ENCODE measurements at places on chromosomes 7 and 10.
A peak's percentile ranks its signal among the peaks of the same experiment; 100 is the strongest.

DNA sequence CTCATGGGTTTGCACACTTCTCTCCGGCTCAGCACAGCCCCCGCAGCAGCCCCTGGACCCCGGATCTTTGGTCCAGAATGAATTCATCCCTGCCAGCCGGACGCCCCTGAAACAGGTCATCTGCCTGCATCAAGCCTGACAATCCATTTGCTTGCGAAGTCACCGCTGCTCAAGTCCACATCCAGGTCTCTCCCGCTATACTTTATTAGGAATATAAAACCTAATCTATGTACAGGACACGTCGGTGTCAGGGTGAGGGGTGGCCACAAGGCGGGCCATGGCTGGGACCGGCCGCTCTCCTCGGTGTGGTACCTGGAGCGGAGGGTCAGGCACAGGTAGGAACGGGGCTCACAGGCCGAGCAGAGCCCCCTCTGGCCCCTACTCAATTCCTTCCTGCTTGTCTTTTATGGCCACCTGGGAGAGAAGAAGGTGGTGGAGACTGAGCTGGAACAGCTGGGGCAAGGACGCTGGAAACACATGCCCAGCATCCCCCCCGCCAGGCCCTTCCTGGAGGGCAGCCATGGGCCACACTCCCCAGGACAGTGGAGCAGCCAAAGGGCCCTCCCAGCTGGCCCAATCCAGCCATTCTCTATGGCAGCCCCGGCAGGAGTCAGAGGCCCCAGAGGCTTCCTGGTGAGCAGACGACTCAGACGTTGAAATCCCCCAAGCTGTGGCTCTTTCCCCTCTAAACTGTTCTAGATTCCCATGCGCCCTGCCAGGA, 5.3 kb downstream of the POLR2J start:
- no peak for DNase-seq

- no peak for DNase-seq
These were observed 133.1 kb upstream of the EEPD1 start for GRCh38 chr7:36019980-36020379.

- no peak for DNase-seq
These were observed 162.3 kb downstream of the ZMYND11 start for GRCh38 chr10:297567-297966.

DNA sequence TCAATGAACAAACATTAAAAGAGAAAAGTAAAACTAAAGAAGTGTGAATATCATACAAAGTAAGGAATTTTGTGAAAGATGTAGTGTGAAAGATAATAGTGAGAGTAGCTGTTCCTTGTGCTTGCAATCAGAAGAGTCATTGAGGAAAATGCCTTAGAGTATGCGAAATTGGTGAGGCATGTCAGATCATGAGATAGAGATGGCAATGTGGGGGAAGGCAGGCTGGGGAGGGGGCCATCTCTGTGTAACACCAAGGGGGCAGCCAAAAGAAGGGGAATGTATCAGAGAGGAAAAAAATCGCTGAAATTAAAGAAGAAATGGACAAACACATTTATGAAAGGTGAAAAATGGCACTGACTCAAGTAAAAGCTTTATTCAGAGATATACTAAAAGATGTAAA, 19.6 kb upstream of the PRKAR2B start:
- DNase-seq: no peak

GRCh38 chr10:32148864-32149251, 92.6 kb upstream of the KIF5B start:
- DNase-seq: no peak

GRCh38 chr7:5701085-5701914, 80.2 kb downstream of the RNF216 start:
- peak; percentile 38 for DNase-seq

- no peak for DNase-seq
These were observed 15.3 kb upstream of the AKR1C1 start for GRCh38 chr10:4947635-4948596.

DNA sequence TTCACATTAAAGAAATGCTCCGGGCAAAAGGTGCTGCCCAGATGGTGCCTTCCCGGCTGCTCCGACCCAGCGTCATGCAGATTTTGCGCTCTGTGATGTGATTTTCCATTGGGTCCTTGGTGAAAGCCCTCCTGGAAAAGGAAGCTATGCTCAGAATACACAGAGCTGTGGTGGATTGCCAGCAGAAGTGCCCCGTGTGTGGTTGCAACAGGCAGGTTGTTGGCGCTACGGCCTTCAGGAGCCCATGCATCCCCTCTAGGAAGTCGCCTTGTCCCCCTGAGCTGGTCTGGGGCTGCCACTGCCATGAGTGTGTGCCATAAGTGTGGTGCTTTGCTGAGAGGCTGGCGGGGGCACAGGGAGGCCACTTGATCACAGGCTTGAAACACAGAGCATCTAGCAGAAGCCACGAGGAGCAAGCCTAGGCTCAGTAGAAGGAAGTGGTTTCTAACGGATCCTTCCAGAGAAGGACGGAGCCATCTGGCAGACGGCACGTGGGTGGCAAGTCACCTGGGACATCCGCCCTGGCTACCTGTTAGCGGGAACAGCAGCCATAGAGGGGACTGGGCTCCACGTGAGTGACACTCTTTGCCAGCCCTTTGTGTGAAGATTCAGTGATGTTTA, 210.9 kb downstream of the CUX1 start:
- DNase-seq: no peak

DNA sequence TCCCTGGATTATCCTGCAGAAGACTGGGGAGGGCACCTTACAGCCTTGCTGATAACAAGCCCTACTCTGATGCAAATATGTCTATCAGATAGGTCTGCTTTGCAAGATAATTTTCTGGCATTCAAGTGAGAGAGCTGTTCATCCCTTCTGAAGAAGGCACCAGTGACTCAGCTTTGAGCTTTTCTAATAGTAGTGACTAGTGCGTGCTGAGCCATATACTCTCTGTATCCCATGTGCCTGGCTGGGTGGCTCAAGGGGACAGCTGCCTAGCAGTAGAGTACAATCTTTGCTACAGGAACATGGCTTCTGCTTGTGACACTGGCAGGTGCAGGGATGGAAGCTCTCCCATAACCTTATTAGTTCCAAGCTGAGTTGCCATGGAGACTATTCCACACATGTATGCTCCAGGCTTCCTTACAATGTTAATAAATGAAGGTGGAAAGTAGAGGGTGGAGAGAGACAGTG, 35.0 kb upstream of the ABCB4 start:
- no peak for DNase-seq

- no peak for DNase-seq
These were observed at the start of gene RBM20 for GRCh38 chr10:110643653-110644597. Gene RBM20 (plus strand): TSS chr10:110644336. CDS start chr10:110644455, 119 bp downstream.

DNA sequence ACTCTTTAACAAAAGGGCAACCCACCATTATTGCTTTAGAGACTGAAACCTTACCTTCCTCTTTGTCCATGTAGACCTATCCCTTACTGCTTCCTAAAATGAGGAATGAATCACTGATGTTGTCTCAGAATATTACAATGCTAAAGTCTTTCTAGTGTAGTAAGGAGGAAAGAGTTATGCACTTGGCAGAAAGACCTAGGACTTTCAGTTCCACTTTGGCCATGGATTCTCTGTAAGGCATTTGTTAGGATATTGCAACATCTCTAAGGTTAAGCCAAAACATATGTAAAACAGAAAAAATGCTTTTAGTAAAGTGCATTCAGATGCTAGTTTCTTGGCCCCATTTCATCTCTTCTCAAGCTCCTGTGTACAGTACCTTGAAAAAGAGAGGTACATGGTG, 230.9 kb downstream of the PARD3 start:
- no peak for DNase-seq

GRCh38 chr7:55286666-55287065, 78.5 kb upstream of the LANCL2 start:
- no peak for DNase-seq

DNA sequence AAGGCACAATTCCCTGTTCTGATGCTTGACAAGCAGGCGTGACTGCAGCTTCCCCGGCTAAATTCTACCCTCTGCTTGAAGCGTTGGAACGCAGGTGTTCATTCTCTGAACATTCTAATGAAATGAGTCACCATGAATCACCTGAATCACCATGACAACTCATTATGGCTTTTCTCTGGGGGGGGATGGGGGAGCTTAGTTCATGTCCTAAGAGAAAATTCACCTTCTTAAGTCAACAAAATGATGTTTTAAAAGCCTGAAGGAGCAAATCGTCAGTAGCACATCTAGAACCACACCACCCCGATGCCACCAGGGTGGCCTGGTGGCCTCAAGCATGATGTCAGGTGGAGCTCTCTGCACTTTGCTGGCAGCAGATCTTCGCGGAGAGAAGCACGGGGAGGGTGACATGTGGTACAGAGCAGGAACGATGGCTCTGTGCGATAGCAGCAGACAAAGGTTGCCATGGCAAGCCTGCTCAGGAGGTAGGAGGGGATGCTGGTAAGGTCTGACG, 33.7 kb downstream of the DDC start:
- DNase-seq: no peak

DNA sequence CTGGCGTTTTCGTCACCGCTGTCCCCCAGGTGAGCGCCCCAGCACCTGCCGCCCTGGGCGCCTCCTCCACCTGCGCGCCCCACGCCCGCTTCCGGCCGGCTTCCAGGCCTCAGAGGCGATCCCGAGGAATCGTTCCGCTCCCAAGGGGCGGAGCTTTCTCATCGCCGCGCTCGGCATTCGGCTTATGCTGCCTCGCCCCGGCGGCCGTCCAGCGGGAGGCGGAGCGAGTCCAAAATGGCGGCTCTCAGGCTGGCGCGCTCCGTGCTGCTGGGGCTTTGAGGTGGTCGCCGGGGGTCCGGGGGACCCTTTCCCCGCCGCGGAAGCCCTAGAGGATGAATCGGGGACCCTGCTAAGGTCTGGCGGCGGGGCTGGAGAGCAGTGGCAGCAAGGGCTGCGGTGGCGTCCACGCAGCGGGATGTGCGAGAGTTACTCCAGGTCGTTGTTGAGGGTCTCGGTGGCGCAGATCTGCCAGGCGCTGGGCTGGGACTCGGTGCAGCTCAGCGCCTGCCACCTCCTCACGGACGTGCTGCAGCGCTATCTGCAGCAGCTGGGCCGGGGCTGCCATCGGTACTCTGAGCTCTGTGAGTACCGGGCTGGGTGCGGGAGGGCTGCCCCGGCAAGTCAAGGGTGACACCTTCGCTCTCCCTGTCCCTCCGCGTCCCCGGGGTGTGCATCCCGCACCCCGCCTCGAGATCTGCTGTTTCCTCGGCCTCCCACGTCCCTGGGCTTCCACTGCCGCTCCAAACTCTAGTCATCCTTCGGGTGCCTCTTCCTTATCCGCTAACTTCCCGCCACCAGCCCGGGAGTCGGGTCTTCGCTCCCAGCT, at the start of gene TAF3:
TAF3 (plus strand) TSS at position 211 of the 826 bp plus-strand sequence; CDS start at position 416, 205 bp downstream.
- DNase-seq: peak; percentile 87

- no peak for DNase-seq
These were observed 56.4 kb downstream of the MYPN start for GRCh38 chr10:68165643-68166042.

GRCh38 chr7:18224138-18224537, 196.5 kb upstream of the PRPS1L1 start:
- no peak for DNase-seq

DNA sequence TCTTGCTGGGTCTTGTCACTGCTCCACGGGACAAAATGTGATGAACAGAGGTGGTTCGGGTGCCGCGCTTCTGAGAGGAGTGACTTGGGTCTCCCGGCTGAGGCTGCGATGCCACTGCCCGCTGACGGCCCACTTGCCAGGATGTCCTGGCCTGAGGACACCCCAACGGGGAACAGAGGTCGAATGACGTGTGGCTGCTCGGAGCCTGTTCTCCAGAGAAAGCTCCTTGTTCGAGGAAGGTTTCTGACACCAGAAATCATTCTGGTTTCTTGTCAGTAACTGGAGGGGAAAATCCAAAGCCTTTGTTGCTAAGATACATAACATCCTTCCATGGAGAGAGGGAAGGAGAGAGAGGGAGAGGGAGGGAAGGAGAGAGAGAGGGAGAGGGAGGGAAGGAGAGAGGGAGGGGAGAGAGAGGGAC, 236.4 kb downstream of the WDR37 start:
- DNase-seq: no peak

DNA sequence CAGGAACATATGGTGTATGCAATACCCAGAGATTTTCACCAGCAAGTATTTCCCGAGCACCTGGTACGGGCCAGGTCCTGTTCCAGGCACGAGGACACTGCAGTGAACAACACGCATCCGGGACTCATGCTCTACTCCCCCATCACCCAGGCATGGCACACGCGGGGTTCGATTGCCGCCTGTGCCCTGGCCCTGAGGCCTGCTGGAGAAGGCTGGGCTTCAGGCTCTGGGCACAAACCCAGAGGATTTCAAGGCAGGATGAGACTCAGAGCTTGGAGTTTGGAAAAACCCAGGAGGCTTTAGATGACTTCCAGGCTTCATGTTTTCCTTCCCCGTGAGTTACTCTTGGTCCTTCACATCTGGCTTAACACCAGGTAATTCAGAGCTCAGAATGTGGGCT, 143.5 kb downstream of the NEURL1 start:
- DNase-seq: no peak

DNA sequence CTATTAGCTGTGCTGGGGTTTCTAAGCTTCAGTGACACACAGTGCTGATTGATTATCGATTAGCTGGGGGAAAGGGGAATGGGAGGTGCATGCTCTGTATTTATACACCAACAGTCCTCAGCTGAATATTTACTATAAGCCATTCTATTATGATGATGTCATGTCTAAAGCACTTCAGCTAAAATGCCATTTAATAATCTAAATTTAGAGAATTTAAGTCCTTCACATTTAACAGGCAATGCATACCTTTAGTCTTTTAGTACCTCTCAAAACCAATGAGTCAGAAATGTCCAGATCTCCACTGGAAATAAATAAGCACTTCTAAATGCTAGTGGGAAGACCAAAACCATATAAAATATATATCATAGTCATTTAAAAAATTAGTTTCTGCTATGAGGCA, 24.6 kb downstream of the RPP38 start:
- no peak for DNase-seq

- DNase-seq: no peak
These were observed 33.9 kb upstream of the CTTNBP2 start for GRCh38 chr7:117907049-117907640.

GRCh38 chr7:26526265-26526587, 234.6 kb downstream of the SNX10 start:
- DNase-seq: no peak

- no peak for DNase-seq
These were observed 97.6 kb downstream of the KIAA1217 start for GRCh38 chr10:24306507-24306875.

DNA sequence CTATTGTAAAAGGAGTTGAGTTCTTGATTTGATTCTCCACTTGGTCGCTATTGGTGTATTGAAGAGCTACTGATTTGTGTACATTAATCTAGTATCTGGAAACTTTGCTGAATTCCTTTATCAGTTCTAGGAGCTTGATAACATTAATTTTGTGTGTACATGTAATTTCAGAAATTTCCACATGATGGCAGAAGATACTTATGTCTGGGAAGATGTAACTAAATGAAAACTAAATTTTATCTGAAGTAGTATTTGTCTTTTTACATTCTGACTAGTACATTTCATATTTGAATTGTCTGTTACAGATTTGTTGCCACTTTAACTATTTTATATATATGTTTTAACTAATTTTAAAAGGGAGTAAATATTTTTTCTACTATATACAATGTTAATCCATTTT, 27.6 kb downstream of the SDHAF3 start:
- no peak for DNase-seq

- DNase-seq: peak; percentile 28
These were observed 431.8 kb upstream of the MGMT start for GRCh38 chr10:129035052-129035827.

All from activated CD4-positive, alpha-beta T cell treated with anti-CD3 and anti-CD28 coated beads for 1 hour (primary cell).